ENCODE measurements at places on chromosomes 7 and 10. TPM values are rescaled to one million over a fixed set of nuclear protein-coding genes. Genes with fewer than 3 reads are reported as not detected.

FLNC gene
- 13.0 TPM for polyA plus RNA-seq

PIK3CG gene
- polyA plus RNA-seq: 2.3 TPM

OR2A7 gene
- 3.4 TPM for polyA plus RNA-seq

ECD gene
- 8.4 TPM for polyA plus RNA-seq

OR2A42 gene
- polyA plus RNA-seq: not detected

ANKIB1 gene
- polyA plus RNA-seq: 17.4 TPM

CDNF gene
- 1.8 TPM for polyA plus RNA-seq

NPC1L1 gene
- 39.9 TPM for polyA plus RNA-seq

INA gene
- 4.1 TPM for polyA plus RNA-seq

LBX1 gene
- not detected for polyA plus RNA-seq

CALML5 gene
- polyA plus RNA-seq: not detected

SLC26A5 gene
- polyA plus RNA-seq: not detected

HIPK2 gene
- 4.2 TPM for polyA plus RNA-seq

FAM20C gene
- polyA plus RNA-seq: 19.7 TPM

PSPH gene
- 88.4 TPM for polyA plus RNA-seq

DYDC2 gene
- 0.64 TPM for polyA plus RNA-seq

MAGI2 gene
- polyA plus RNA-seq: 1.1 TPM

ELN gene
- 1.6 TPM for polyA plus RNA-seq

OR13A1 gene
- 0.12 TPM for polyA plus RNA-seq

SPDYE6 gene
- not detected for polyA plus RNA-seq

LEP gene
- not detected for polyA plus RNA-seq

UNCX gene
- not detected for polyA plus RNA-seq

HSPB1 gene
- 68.3 TPM for polyA plus RNA-seq

VWA2 gene
- not detected for polyA plus RNA-seq

THSD7A gene
- 3.5 TPM for polyA plus RNA-seq

SHTN1 gene
- 47.9 TPM for polyA plus RNA-seq

INMT gene
- 1.1 TPM for polyA plus RNA-seq

SMKR1 gene
- polyA plus RNA-seq: not detected

TMEM225B gene
- 0.45 TPM for polyA plus RNA-seq

CABCOCO1 gene
- 0.15 TPM for polyA plus RNA-seq

ATOH7 gene
- polyA plus RNA-seq: 0.93 TPM

ACSM6 gene
- polyA plus RNA-seq: not detected

ITGB8 gene
- polyA plus RNA-seq: 0.54 TPM

AP1S1 gene
- polyA plus RNA-seq: 134 TPM

PRPS1L1 gene
- not detected for polyA plus RNA-seq

CFAP70 gene
- 6.7 TPM for polyA plus RNA-seq

AGMO gene
- polyA plus RNA-seq: 2.6 TPM

TRIM74 gene
- 1.3 TPM for polyA plus RNA-seq

PSMC2 gene
- 112 TPM for polyA plus RNA-seq

MYPN gene
- polyA plus RNA-seq: under 0.01 TPM

TUBB8 gene
- polyA plus RNA-seq: not detected

ZNF485 gene
- 1.3 TPM for polyA plus RNA-seq

HOXA13 gene
- not detected for polyA plus RNA-seq

ASZ1 gene
- not detected for polyA plus RNA-seq

TRIM50 gene
- polyA plus RNA-seq: 0.27 TPM

TEX47 gene
- not detected for polyA plus RNA-seq

CAV1 gene
- 8.9 TPM for polyA plus RNA-seq

DEPP1 gene
- polyA plus RNA-seq: 5.2 TPM

GRM3 gene
- polyA plus RNA-seq: not detected

EPO gene
- polyA plus RNA-seq: 0.15 TPM

SUFU gene
- 2.2 TPM for polyA plus RNA-seq

NKX1-2 gene
- 13.1 TPM for polyA plus RNA-seq

GPR15LG gene
- polyA plus RNA-seq: not detected

CPEB3 gene
- polyA plus RNA-seq: 1.5 TPM

PPP1R17 gene
- not detected for polyA plus RNA-seq

All from small intestine (tissue), 16 donors.